MCF 10A (cell line): ENCODE measurements at places on chromosomes 16 and 17. TPM values are rescaled to one million over a fixed set of nuclear protein-coding genes. Genes with fewer than 3 reads are reported as not detected.
A peak's percentile ranks its signal among the peaks of the same experiment; 100 is the strongest.

The LDHD gene
- 0.15 and 0.30 TPM in 2 replicates for total RNA-seq

The SECTM1 gene
- total RNA-seq, result 7.5 and 13.4 TPM in 2 replicates

GRCh38 chr17:2724784-2725164 is 13.2 kb upstream of the CLUH start:
- DNase-seq, result no peak

DNA sequence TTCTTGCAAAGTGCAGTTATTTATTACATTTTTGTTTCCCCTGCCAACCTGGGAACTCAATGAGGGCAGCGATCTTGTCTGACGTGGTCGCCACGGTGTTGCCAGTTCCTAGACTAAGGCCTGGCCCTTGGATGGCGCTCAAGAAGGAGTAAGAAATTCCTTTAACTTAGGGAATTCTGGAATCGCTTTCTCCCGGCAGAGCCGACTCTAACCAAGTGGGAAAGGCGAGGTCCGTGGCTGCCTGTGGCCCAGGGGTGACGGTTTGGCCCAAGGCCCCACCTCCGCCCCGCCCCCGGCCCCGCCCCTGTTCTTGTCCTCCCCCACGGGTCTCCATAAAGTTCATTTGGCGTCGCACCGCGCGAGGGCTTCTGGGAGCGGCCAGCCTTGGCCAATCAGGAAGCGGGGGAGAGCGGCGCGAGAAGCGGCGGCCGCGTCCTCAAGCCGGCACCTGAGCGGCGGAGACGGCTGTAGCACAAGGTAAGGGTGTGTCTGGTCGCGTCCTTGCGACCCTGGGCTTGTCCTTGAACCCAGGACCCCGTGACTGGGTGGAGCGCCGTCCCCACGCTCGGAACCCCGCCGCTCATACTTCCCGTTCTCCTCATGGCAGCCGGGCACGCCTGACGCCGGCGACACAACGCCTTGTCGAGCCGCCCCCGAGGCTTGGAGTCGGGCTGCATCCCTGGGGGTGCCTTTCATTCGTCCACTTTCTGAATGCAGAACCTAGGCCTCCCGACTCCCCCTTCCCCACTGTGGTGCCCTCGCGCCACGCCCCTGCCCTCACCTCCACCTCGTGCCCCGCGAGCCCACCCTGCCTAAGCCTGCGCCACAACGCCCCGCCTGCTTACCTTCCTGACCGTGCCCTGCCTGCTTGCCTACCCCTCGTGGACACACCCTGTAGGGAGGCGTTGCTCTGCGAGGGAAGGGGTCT is at the start of gene NUP93:
TSS of gene NUP93 (plus strand) at position 395 of the 928 bp plus-strand sequence. CDS start 18,119 bp downstream, outside the sequence.
- DNase-seq, result peak; percentile 96

- DNase-seq, result peak; percentile 67
Measured at GRCh38 chr16:87499189-87499486, 6.3 kb upstream of the ZCCHC14 start.

DNA sequence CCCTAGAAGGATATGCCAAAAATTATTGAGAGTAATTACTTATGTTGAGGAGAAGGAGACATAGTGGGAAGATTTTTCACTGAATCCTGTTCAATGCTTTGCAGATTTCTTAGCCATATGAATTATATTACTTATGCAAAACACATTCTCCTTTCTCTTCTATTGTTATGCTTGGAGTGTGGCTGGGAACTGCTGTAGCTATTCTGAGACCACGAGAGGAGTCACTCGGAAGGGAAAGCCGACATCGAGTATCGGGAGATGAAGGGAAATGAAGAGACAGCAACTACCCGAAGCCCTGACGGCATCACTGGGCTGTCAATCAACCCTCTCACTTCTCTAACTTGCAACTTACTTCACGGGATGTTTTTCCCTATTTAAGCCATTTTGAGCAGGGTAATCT is 39.6 kb downstream of the STX8 start:
- no peak for DNase-seq

The ZFPM1 gene
- 5.0 and 6.2 TPM in 2 replicates for total RNA-seq

DNA sequence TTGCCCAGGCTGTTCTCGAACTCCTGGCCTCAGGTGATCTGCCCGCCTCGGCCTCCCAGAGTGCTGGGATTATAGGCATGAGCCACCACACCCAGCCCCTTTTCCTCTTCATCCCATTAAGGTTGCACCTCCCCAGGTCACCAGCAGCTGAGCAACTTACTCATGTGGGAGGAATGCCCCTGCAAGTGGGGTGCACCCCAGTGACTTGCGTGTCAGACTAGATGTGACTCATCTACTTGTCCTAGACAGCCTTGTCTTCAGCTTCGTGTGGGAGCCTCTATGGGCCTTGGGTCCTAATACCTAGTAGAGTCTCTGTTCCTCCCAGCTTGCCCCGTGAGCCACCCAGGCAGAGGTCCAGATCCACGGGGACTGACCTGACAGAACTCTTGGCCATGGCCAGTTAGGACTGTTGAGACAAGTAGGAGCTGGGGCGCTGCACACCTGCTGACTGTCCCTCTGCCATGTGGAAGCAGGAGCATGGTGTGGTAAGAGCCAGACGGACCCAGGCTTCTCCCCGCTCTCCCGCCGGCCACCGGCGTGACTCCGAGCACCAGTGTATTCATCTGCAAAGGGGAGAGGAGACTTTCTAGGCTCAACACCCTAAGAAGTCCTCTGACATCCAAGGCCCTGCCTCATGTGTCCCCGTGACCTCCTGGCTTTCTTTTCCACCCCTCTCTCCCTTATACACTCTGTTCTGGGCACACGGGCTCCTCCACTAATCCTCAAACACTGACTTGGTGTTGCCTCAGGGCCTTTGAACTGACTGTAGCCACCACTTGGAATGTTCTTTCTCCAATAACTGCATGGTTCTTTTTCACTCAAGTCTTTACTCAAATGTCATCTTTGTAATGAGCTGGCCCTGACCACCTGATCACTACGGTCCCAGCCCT is 11.6 kb upstream of the CBX4 start:
- peak; percentile 85 for DNase-seq

GRCh38 chr17:79001190-79002020 is 8.2 kb downstream of the CANT1 start:
- DNase-seq, result no peak

The RNU2-1 gene
- total RNA-seq, result 4,245 and 4,277 TPM in 2 replicates

The LRRC37A3 gene
- total RNA-seq, result 7.5 and 9.0 TPM in 2 replicates

- DNase-seq, result no peak
Measured at GRCh38 chr16:28586466-28586865, 10.4 kb downstream of the SULT1A2 start.

The GRAPL gene
- total RNA-seq, result not detected in 2 replicates

The KRTAP2-1 gene
- total RNA-seq, result not detected in 2 replicates

DNA sequence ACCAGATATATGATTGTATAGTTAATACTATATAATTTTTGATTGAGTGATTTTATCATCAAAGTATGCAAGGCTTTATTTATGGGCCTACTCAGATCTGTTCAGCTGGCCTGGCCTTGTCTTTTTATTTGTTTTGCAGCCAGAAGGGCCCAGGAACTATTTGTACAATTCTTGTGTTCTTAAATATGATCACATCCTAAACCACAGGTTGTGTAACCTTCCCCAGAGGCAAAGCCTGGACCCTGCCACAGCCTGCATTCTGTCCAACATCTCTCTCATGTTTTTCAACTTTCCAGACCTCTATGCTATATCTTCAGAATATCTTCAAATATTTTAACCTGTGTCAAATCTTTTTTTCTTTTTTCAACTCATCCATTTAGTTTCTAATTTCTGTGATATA is 410.4 kb upstream of the MON1B start:
- DNase-seq, result peak; percentile 90

GRCh38 chr17:1908699-1909309 is 79.0 kb downstream of the RPA1 start:
- peak; percentile 81 for DNase-seq

DNA sequence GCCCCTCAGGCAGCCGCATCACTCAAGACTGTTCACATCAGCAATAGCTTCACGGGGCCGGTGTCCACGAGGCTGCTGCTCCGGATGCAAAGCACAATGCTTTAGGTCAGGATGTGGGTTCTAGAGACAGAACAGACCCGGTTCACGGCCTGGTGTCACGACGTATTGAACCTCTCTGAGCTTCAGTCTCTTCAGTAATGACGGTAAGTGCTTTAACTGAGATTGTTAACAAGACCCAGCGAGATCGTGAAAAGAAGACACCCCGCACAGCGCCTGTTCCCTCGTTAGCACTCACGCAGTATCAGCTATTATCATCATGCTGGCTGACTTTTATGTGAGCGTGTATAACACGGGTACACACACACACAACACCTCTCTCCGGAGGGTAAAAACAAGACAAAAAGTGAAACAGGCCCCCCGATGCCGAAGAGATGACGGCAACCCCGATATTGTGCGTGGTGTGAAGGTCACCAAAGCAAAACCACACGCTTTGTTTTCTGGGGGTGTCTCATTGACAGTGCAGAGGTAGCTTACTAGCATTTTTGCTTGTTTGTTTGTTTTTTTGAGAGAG is 21.4 kb upstream of the ABR start:
- no peak for DNase-seq
